Brain (organoid and tissue), 16 donors: ENCODE measurements at places on chromosomes 4 and X.

- DNase-seq = no peak
These were observed 207.5 kb downstream of the ANK2 start for GRCh38 chr4:113256946-113257345.

- DNase-seq = no peak
These were observed 96.9 kb downstream of the CHRDL1 start for GRCh38 chrX:110698696-110699095.

DNA sequence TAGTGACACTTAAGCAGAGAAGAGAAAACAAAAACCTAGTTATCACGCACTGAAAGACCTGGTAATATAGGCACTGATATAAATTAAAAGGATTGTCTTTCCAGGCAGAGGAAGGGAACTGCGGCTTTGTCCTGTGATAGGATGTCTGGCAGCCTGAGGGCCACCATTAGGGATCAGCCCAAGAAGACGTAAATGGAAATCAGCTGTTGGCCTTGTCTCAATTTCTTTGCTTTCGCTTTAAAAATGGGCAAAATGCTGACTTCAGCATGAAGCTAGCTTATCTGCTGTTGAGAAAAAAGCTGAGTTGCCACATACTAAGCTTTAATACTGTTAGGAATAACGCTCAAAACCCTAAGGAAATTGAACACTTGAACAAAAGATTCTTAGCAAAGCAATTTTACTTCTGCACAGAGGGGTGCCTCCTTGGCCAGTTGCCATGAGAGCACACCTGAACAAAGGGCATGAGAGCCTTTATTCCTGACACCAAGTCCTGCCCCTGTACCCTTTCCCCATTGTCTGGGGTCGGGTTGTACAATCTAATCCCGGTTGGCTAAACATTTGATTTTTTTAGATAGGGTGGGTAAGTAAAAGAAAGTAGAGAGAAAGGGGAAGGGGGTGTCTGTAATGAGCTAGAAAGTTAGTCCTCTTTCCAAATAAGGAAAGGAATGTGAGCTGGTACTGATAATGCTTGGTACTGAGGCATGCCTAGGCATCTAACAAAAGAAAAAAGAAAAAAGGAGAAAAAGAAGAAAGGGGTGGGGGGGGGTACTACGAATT, 85.1 kb upstream of the UCP1 start:
- peak; percentile 59 for DNase-seq

DNA sequence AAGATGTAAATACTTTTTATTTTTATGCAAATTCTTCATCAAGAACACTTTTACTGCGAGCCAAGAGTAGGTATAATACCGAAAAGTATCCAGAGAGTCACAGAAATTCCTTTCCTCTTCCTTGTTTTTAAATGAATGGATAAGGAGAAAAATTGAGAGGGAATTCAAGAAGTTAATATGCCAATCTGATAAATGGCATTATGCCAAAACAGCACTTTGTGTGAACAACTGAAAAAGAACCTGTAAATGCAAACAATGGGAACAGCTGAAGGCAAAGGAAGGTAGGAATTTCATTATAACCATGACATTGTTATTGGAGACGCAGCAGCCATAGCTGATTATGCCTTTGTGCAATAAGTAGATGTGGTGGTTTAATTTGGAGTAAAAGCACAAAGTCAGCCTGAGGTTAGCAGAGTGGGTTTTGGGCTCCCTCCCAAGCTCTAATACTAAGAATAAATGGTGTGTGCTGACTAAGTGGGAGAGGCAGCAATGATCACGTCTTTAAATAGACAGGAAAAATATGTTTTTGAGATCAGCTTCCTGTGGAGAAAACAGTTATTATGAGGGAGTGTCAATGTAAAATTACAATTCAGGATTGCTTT, 209.8 kb upstream of the NDST4 start:
- DNase-seq = peak; percentile 8

- no peak for DNase-seq
These were observed 38.2 kb downstream of the AFF1 start for GRCh38 chr4:86972997-86973396.

GRCh38 chr4:146368209-146368608, 153.5 kb downstream of the SLC10A7 start:
- DNase-seq = peak; percentile 75

- DNase-seq = no peak
These were observed 414.3 kb downstream of the NAP1L3 start for GRCh38 chrX:93259029-93259428.

GRCh38 chr4:53780736-53781400, 189.6 kb upstream of the LNX1 start:
- DNase-seq = no peak

- no peak for DNase-seq
These were observed 340.4 kb upstream of the FAT1 start for GRCh38 chr4:187064033-187064432.

DNA sequence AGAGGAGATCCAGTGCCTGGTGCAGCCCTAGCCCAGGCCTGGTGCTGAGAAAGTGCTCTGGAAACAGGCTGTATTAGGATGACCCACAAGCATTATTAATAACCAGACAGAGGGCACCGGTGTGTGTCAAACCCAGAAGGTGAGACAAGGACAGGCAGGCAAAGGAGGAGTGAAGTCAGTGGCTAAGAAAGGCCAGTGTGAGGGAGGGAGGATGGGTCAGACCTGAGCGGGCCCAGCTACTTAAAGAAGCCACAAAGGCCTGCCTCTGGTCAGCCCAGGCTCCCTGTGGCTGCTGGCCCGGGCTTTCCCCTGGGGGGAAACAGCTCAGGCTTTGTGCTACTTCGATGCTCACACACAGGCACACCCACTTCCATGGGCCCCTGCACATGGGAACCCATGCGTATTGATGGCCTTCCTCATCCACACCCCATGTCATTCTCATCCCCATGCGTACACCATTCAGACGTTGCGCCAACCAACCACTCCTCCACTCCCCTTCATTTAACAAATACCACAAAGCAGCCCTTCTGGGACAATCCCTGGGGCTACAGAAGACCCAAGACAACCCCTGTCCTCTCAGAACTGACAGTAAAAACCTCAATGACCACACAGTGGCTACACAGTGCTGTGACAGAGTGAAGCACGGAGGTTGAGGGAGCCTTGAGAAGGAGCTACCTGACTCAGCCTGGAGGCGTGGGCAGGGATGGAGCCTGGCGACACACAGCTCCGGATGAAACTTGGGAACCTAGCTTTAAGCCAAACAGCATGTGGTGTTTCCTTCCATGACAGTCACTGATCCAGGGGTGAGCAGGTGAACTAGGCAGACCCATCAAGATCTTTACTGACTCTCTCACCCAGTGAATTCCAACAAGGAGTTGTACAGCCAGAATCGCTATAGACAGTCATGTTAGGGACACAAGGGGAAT, 24.9 kb upstream of the MTM1 start:
- DNase-seq = no peak

GRCh38 chr4:101761405-101761804, 29.1 kb upstream of the BANK1 start:
- no peak for DNase-seq

DNA sequence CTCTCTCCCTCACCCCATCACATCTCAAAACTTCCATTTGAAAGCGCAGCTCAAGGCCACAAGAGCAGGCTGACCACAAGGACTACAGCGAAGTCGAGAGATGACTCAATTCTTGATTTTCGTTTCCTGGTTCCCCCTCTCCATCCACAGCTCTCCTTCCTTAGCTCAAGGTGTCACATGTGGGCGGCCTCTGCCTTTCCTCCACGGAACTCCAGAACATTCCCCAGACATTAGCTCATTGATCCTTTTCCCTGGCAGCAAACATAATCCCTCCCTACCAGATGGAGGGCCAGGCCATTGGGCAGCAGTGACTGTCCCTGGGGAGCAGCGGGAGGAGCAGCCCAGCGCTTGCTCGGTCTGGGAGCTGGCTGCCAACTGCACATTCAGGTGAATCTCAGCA, 56.3 kb downstream of the CCDC149 start:
- DNase-seq = no peak

GRCh38 chr4:83390944-83391343, 56.3 kb upstream of the HPSE start:
- no peak for DNase-seq

DNA sequence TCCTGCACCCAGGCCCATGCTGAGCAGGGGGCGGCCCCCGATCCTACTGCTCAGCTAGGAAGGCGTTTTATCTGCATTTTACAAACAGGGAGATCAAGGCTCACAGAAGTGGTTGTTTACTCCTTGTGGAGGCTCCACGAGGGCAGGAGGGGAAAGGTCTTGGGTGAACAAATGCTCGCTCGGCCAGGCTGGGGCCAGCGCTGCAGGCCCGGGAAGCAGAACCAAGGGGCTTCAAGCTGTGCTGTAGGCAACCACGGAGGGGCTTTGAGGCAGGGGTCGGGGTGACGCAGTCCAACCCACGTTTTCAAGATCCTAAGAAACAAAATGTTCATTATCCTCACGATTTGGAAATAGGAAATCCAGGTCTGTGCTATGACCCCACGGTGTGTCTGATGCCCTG, 125.8 kb downstream of the HMX1 start:
- no peak for DNase-seq

DNA sequence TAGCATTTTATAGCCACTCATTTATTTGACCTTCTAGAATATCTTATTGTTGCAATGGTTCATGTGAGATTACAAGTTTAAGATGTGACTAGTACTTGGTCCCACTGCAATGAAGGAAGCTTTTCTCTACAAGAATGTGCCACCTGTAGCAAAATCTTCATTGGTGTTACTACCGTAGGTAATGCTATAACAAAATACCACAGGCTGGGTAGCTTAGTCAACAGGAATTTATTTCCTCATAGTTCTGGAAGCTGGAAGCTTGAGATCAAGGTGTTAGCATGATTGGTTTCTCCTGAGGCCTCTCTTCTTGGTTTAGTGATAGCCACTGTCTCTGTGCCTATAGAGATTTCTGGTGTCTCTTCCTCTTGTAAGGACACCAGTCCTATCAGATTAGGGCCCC, 441.0 kb downstream of the GPM6A start:
- no peak for DNase-seq

DNA sequence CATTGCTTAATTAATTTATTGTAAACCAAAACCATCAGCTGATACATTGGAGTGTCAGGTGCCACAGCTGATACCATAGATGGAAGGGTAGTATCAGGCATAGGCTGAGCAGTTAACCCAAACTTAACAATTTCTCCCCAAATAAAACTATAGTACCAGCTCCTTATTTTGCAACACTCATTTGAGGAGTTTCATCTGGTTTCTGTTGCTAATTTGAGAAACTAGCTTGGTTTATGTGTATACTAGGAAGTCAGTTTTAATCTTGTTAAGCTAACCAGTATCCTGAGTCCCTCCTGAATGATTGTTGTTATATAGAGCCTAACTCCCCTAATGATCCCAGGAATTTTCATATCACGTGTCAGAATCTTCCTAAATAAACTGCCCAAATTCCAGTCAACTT, 12.7 kb downstream of the DCAF16 start:
- DNase-seq = no peak

- DNase-seq = no peak
These were observed 72.9 kb downstream of the CLDN34 start for GRCh38 chrX:10039821-10040793.

GRCh38 chr4:42608551-42608950, 48.4 kb downstream of the ATP8A1 start:
- DNase-seq = no peak

GRCh38 chr4:129550281-129550785, 454.4 kb downstream of the C4orf33 start:
- DNase-seq = no peak

DNA sequence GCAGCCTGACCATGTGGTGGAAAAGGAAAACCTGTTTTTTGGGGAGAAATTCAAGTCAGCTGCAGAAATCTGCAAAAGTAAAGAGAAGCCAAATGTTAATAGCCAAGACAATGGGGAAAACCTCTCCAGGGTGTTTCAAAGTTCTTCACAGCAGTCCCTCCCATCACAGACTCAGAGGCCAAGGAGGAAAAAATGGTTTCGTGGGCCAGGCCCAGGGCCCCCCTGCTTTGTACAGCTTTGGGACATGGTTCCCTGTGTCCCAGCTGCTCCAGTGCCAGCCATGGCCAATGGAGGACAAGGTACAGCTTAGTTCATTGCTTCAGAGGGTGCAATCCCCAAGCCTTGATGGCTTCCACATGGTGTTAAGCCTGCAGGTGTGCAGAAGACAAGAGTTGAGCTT, 15.2 kb upstream of the YTHDC1 start:
- no peak for DNase-seq

GRCh38 chrX:73447311-73447794, 500 bp downstream of the CDX4 start:
- no peak for DNase-seq

- no peak for DNase-seq
These were observed 1.8 kb upstream of the PPEF2 start for GRCh38 chr4:75904076-75904475.

GRCh38 chrX:155127940-155128339, 56.6 kb downstream of the BRCC3 start:
- no peak for DNase-seq

DNA sequence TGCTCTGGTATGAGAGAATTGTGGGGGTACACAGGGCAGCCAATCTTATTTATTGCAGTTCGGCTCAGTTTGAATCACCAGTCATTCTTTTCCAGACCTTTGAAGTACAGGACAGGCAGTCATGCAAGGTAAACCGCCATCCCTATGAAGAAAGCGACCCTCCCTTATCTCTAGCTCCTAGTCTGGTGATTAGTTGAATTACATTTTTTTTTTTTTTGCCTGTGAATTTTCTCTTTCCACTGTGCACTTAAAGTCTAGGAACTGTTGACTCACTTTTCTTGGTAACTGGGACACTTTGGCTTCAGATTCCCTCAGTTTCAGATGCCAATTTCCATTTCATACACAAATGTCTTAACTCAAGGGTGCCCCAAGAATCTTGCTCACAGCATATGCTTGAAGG, 82.4 kb upstream of the FAM9C start:
- DNase-seq = no peak

- DNase-seq = no peak
These were observed 37.7 kb downstream of the ARHGEF9 start for GRCh38 chrX:63747331-63747730.

GRCh38 chrX:154515966-154516655, at the start of gene FAM3A:
TSS of gene FAM3A (minus strand) at chrX:154516232. CDS start at chrX:154515772, 460 bp downstream.
- peak; percentile 94 for DNase-seq

- no peak for DNase-seq
These were observed 20.6 kb upstream of the PPP2R2C start for GRCh38 chr4:6492861-6493657.

DNA sequence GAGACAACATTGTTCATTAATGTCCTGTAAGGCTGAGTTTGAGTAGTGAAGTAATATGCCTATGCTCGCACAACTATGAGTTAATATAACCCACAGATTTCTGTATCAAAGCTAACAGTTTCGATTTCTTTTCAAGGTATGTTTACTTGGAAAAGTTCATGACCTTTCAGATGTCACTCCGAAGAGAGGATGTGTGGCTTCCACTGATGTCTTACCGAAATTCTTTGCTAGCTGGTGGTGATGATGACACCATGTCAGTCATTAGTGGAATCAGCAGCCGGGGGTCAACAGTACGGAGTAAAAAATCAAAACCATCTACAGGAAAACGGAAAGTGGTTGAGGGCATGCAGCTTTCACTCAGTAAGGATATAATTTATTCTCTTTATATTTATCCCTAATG, 124.9 kb downstream of the STAG2 start:
- no peak for DNase-seq
